Activated CD8-positive, alpha-beta memory T cell treated with anti-CD3 and anti-CD28 coated beads, Interleukin-2, amount 10 ng/mL, durations not matched to agents 7 days and 5 days (primary cell): ENCODE measurements at places on chromosomes 1 and 21. TPM values are rescaled to one million over a fixed set of nuclear protein-coding genes. Genes with fewer than 3 reads are reported as not detected.

KRTAP11-1 gene
- not detected for total RNA-seq

PRDX1 gene
- total RNA-seq: 412 TPM

CRABP2 gene
- 1.9 TPM for total RNA-seq

TRIM46 gene
- total RNA-seq: 16.1 TPM

GRCh38 chr1:92663775-92664174 is 121.1 kb downstream of the EVI5 start:
- peaks cover 18% of the 10 kb centered on the region for H3K27me3 ChIP-seq
- no peaks in the 10 kb centered on the region for H3K4me1 ChIP-seq
- no peaks in the 10 kb centered on the region for H3K36me3 ChIP-seq
- no peak for DNase-seq

- no peak overlapping the region for H3K27ac ChIP-seq
- H3K4me3 ChIP-seq: peak overlapping the region; percentile 76
- H3K27me3 ChIP-seq: peaks cover 45% of the 10 kb centered on the region
Measured at GRCh38 chr1:21937372-21938121, 437 bp upstream of the HSPG2 start.

- H3K36me3 ChIP-seq: no peaks in the 10 kb centered on the region
- DNase-seq: no peak
- H3K4me3 ChIP-seq: no peak overlapping the region
Measured at GRCh38 chr1:17359808-17360207, 12.2 kb upstream of the PADI6 start.

DNA sequence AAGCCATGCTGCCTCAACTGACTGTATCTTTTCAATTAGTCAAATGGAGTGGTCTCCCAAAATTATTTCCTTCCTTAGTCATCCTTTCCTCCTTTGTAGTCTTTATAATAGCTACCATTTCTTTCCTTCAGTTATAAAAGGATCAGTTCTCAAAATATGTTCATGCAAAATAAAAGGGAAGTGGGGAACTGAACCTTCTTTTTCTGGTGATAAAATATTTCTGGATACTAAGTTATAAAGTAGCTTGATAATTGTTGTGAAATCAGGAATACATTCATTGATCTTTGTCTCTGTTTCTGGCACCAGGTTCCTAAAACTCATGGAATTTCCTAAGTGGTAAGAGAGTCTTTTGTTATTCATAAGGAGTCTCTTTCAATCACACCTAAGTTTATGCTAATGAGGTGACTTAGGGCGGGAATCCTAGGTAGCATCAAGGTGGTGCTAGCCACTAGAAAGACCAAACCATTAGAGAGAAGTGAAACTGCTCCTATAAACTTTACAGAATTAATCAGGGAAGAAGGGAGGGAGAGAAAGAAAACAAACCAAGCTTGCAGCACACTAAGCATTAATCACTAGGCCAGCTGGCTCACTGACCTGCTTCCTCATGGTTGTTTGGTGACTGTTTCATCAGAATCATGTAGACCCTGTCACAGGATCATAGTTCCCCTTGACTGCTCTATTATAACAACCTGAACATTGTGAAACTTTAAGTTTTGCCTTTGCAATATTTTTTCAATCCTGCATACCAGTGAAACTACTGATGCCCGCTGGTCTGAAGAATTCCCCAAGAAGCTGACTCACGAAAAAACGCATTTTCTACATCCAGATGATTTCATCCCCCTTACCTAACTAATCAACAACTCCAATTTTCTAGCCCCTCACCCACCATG is 161.6 kb upstream of the PTBP2 start:
- no peak overlapping the region for H3K4me3 ChIP-seq
- H3K27ac ChIP-seq: no peak overlapping the region

DNA sequence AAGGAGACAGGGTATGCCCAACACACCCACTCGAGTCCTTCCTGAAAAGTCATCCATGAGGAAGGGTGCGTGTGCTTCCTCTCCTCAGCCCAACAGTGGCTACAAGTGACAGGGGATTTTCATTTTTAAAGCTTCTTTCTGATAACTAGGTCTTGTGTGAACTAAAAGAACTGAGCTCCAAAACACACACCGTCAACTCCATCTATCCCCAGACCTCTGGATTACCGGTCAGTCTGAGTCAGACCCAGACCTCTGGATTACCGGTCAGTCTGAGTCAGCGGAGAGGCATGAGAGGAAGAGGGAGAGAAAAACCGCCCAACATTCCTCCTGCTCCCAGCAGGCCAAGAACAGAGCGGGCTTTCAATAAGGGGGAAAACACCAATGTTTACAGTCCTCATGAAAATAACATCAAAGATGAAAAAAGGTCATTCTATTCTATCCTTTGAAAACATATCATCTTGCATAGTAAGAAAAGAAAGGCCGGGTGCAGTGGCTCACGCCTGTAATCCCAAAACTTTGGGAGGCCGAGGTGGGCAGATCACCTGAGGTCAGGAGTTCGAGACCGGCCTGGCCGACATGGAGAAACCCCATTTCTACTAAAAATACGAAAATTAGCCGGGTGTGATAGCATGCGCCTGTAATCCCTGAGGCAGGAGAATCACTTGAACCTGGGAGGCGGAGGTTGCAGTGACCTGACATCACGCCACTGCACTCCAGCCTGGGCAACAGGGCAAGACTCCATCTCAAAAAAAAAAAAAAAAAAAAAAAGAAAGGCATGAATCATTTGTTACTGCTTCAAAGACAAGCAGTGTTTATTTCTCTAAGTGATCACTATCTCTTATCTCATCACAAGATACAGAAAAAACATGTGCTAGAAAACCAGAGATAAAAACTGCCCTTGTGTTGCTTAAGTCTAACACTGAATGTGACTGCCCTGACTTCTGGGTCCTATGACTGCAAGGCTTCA is 3.4 kb downstream of the PTTG1IP start:
- H3K4me1 ChIP-seq: peaks cover 70% of the 10 kb centered on the region
- H3K4me3 ChIP-seq: no peak overlapping the region
- no peak for DNase-seq
- no peaks in the 10 kb centered on the region for H3K27me3 ChIP-seq
- H3K36me3 ChIP-seq: peaks cover 13% of the 10 kb centered on the region

DNA sequence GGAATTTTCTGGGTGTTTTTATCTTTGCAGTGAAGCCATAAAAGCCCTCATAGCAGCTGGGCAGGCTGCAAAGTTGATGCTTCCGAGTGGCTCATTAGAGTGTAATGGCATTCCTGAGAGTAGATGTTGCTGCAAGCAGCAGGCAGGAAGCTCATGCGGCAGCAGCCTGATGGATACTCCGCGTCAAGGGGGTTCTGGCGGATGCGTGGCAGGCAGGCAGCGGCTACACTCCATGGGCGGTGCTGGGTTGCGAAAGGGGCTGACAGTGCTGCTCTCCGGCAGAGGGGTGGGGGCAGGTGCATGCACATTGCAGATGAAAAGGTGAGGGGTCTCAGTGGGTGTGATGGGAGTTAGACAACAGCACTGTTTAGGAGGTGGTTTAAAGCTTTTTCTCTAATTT is 93.2 kb upstream of the AJAP1 start:
- no peaks in the 10 kb centered on the region for H3K4me1 ChIP-seq
- H3K4me3 ChIP-seq: no peak overlapping the region
- DNase-seq: no peak
- no peaks in the 10 kb centered on the region for H3K27me3 ChIP-seq
- no peak overlapping the region for H3K27ac ChIP-seq

- no peaks in the 10 kb centered on the region for H3K4me1 ChIP-seq
- DNase-seq: peak; percentile 75
- H3K4me3 ChIP-seq: no peak overlapping the region
- no peaks in the 10 kb centered on the region for H3K36me3 ChIP-seq
- peaks cover 9% of the 10 kb centered on the region for H3K27me3 ChIP-seq
Measured at GRCh38 chr21:31604591-31605190, 54.8 kb upstream of the SOD1 start.

DNA sequence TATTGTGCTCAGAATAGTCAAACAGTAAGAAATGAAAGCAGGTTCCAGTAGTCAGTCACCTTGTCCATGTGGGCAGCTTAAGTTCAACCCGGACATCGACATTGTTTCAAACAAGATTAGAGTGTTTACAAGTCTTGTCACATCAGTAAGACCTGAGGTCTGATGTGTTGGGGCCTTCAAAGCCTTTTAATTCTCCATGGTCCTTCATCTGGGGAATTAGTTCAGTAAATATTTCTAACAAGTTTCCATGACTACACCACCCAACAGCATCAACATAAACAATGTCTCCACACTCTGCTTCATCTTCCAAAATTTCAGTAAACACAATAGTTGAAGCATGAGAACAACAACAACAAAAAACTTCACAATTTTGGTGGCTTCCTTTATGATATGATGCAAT is 15.1 kb upstream of the ADORA1 start:
- DNase-seq: peak; percentile 31
- H3K27ac ChIP-seq: no peak overlapping the region
- H3K4me1 ChIP-seq: no peaks in the 10 kb centered on the region
- no peaks in the 10 kb centered on the region for H3K36me3 ChIP-seq
